AG20443 (cell line): ENCODE measurements at places on chromosomes 3 and 15.

- no peak for DNase-seq
These were observed 17.9 kb upstream of the ICE2 start for GRCh38 chr15:60496853-60497252.

GRCh38 chr15:35247150-35247549, 162.1 kb upstream of the NANOGP8 start:
- no peak for DNase-seq

GRCh38 chr3:127369356-127369935, 81.6 kb upstream of the PRR20G start:
- no peak for DNase-seq

- DNase-seq = no peak
These were observed 2.7 kb upstream of the ANKRD63 start for GRCh38 chr15:40285554-40286011.

DNA sequence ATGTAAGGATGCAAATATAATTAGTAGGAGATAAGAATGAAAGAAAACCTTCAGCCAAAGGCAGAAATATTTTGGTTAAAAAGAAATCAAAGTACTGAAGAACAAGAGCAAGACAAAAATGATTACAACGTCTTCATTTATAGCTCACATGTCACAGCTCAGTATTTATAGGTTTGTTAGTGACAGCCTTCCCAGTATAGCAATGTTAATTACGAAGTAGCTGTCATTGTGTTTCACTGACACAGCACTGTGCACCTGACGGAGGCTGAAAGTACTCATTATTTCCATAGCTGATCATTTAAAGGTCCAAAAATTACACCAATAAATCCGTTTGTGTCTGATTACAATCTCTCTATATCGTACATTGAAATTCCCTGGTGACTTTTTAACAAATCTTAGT, 561 bp upstream of the OSTN start:
- DNase-seq = no peak
